ENCODE measurements at places on chromosomes 7 and 10.
A peak's percentile ranks its signal among the peaks of the same experiment; 100 is the strongest.

DNA sequence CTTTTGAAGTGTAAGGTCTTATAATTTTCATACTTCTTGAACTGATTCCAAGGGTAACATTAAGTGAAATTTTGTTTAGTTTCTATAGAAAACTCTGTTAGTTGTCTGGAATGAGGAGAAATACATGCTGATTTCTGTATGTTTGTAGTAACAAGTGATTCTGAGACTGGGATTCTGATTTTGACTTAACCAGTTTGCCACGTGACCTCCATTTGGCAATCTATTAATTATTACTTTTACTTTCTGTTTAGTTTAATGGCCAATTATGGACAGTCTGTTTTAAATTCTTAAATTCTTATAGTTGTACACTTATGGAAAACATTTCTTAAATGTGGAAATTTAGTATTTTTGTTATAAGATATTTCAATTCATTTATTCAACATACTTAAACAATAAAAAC lies 163.1 kb downstream of the ADK start:
- DNase-seq, result no peak

- no peak for DNase-seq
These were observed 83.5 kb downstream of the PRPF18 start for GRCh38 chr10:13670311-13670710.

- DNase-seq, result no peak
These were observed 208.8 kb downstream of the MLLT10 start for GRCh38 chr10:21742740-21743412.

DNA sequence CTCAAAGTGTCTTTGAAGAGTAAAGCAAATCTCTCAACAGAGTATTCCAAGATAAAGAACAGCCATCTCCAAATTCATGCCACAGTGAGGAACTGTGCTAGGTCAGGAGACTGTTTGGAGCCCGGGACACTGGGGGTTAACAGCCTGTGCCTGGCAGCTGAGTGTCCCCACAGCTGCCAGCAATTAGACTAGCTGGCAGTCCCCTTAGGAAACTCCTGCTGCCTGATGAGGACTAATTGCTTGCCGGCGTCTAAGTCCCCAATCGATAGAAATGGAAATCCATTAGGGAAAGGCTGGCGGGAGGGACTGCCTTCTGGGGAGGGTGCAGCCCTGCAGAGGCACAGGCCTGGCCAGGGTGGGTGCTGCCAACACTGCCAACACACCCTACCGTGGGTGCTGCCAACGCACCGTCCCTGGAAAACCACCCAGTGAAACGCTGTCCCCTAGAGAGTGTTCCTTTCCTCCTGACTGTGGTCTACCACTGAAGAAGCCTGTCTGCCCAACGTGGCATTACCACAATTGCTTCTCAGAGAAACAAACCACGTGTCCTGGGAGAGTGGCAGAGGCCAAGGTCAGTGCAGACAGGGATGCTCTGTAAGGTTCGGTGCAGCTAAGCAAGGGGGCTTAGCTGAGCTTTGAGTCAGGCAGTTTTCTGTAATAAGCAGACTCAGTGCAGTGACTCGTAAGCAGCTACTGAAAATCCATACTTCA lies 60.8 kb downstream of the XRCC2 start:
- peak; percentile 94 for DNase-seq

- peak; percentile 53 for DNase-seq
These were observed 20.0 kb downstream of the RBM17 start for GRCh38 chr10:6108631-6109443.

DNA sequence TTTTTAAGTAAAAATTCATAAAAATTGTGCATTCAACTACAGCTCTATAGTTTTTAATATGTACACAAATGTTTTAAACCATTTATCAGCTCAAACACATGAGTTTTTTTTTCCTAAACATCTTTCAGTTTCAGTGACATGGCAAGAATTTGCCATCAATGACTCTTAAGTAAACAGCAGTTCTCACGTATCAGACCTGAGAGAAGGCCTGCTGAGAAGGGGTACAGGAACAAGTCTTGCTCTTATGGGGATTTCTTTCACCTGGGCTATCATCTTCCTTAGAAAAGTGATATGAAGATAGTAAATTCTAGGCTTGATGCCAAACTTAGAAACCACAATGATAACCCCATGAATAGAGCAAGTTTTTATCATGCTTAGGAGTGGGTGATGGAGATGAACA lies 467.8 kb downstream of the ARL4A start:
- peak; percentile 4 for DNase-seq

DNA sequence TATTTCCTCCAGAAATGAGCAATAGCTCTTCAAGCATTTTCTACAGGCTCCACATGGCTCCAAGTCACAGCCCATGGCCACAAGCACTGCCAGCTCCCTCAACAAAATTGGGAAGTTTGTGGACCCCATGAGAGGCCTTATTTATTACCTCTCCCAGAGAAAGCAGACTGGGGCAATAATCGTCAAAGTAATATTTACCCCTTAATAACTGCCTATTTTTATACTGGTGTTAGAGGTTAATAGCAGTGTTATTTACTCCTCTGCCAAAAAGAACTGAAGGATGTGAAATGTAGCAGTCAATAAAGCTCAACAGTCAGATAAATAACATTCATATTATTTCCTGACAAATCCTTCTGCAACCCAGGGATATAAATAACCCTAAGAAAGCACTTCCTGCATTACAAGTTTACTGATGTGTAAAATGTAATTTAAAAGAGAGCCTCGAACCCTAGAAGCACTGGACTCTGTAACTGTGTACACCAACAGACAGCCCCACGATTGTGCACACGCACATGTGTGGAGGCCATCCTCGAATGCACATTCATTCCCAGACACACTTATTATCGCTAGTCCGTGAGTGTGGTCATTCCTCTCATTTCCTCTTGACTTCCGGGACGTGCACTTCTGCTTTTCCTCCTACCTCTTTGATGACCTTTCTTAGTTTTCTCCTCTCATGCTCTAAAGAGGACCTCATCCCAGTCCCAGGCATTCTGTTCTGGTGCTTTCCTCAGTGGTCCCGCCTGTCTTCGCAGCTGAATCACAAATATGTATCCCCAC lies 157.4 kb downstream of the EVX1 start:
- no peak for DNase-seq

Measured in NCI-H146 (cell line).